ENCODE measurements at places on chromosomes 1 and 21.

GRCh38 chr21:42552407-42553336 lies 39.0 kb downstream of the SLC37A1 start:
- no peak for DNase-seq

DNA sequence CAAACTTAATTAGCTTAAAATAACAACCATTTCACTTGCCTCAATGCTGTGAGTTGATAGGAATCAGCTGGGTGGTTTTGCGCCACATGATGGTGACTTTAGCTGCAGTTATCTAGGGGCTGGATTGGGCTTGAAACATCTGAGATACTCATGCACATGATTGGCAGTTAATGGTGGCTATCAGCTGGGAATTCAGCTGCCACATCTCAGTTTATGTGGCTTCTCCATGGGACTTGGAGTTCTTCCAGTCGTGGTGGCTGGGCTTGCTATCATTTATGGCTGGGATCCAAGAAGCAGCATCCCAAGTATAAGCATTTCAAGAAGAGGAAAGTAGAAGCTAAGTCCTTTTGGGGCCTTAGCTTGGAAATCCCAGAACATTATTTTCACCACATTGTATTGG lies 36.4 kb downstream of the PDC start:
- DNase-seq: no peak

GRCh38 chr1:145922266-145922665 lies 3.7 kb upstream of the PEX11B start:
- no peak for DNase-seq

GRCh38 chr1:234870020-234870981 lies 258.3 kb downstream of the TOMM20 start:
- DNase-seq: no peak

GRCh38 chr1:175434283-175434860 lies 241.8 kb upstream of the KIAA0040 start:
- DNase-seq: no peak

DNA sequence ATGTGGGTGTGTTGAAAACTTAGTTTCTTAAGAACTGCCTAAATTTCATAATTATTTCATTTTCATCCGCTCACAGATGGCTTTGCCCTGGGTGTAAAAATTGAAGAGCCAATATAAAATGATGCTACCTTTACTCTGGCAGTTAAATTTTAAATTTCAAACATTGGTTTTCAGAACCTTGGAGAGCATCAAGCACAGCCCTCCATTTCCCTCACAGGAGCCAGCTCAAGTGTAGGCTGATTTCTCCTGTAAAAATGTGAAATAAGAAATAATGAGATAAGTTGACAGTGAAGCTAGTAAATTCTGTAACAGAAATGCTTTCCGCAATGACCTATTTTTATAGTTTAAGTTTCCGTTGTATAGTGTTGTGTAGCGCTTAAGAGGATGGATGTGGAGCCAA lies 53.9 kb upstream of the AKT3 start:
- no peak for DNase-seq

GRCh38 chr1:228340686-228341449 lies 65.8 kb downstream of the TRIM11 start:
- no peak for DNase-seq

DNA sequence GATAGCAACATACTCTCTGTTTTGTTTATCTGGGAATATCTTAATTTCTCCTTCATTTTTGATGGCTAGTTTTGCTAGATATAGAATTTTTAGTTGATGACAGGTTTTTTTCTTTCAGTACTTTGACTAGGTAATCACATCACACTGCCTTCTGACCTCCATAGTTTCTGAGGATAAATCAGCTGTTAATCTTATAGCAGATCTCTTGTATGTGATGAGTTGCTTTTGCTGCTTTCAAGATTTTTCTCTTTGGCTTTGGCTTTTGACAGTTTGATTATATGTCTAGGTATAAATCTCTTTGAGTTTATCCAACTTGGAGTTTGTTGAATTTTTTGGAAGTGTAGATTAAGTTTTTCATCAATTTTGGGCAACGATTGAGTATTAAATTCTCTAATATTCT lies 142.6 kb downstream of the ZNF644 start:
- no peak for DNase-seq

DNA sequence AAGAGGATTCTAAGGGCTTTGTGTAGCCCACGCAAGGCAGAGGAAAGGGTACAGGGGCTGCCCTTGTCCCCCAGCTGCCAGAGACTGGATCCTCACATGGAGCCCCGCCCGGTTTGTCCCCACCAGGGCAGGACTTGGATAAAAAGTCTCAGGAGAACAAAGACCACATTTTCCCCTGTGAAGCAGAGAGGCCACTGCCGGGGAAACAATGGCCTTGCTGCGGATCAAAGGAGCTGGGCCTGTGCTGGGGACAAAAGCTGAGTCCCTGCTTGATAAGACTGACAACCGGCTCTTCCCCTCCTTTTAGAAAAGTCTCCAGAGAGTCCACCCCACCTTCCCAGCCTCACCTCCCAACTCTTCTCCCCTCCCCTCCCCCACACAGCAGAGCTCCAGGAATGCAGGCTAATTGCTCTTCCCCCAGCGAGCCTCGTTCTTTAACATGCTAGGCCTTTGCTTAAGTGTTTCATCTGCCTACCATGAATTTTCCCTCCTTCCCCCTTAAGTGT lies 142.4 kb downstream of the PLPP3 start:
- no peak for DNase-seq

GRCh38 chr1:89692601-89693521 lies 59.9 kb downstream of the LRRC8C start:
- no peak for DNase-seq

DNA sequence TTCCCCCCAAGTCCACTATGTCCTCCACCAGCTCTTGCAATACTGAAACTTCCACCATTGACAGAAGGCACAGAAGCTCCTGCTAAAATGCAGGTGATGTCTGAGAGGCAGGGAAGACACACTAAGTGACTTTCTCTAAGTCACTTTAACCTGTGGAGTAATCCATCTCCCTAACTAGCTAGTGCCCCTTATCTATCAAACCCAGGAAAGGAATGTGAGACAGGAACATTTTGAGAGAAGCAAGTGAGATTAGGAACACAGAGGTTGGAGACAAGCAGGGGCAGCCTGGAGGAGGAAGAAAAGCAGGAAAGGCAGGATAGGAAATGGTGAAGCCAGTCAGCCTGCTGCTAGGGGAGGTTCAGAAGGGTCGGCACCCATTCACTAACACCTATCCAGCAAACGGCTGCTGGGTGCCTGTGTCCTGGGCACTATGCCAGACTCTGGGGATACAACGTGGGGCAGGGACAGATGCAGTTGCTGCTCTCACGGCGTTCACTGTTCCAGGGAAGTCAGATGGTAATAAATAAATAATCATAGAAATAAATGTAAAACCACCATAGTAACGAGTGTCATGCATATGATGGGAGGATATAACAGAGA lies 7.0 kb downstream of the GPA33 start:
- peak; percentile 17 for DNase-seq

- DNase-seq: no peak
Measured at GRCh38 chr21:32733990-32734613, 6.3 kb upstream of the SYNJ1 start.

GRCh38 chr1:153774780-153775457 lies at the start of gene SLC27A3:
Gene SLC27A3 (plus strand): TSS chr1:153775407. CDS start chr1:153775498, 91 bp downstream.
- DNase-seq: peak; percentile 36

DNA sequence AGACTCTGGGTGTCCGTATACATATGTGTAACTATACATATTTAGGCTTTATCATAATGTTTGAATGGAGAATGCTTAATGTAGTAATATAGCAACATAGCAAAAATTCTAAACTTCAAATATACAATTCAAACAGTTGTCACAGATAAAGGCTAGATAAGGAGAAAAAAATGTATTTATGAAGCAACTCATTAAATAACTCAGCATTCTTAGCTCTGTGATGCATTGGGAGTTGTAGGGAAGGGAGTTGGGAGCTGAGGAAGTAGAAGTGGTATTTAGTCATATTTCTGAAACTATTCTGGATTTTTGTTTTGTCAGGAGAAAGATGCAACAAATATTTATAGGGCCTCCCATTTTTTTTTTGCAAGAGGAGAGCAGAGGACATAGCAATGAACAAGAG lies 197.8 kb downstream of the PBX1 start:
- DNase-seq: no peak

DNA sequence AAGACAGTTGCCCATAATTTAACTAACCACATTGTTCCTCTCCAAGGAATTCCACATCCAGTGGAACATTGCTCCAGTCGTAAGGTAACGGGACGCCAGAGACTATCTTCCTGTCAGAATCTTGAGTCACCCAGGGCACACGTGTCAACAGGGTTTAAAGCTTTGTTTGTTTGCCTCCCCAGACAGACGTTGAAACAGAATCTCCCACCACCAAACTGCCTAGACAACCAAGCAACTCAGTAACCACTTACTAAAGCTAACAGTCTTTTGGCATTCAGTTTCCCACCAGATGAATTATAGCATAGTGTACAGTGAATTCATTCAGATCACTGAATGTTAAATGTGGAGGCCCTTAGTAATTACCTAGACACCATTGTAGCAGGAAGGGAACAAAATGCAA lies 439.5 kb downstream of the PLPP3 start:
- DNase-seq: no peak

- DNase-seq: no peak
Measured at GRCh38 chr21:41659791-41660560, 106.9 kb downstream of the RIPK4 start.

DNA sequence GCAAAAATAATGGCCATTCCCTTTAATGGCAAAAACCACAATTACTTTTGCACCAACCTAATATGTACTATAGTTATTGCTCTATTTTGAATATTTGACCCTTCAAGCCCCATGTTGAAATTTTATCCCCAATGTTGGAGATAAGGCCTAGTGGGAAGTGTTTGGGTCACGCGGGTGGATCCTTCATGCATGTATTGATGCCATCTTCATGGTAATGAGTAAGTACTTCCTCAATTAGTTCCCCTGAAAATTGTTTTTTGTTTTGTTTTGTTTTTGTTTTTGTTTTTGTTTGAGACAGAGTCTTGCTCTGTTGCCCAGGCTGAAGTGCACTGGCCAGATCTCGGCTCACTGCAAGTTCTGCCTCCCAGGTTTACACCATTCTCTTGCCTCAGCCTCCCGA lies 9.8 kb upstream of the USP25 start:
- DNase-seq: no peak

- no peak for DNase-seq
Measured at GRCh38 chr1:151373196-151373595, 691 bp upstream of the SELENBP1 start.

DNA sequence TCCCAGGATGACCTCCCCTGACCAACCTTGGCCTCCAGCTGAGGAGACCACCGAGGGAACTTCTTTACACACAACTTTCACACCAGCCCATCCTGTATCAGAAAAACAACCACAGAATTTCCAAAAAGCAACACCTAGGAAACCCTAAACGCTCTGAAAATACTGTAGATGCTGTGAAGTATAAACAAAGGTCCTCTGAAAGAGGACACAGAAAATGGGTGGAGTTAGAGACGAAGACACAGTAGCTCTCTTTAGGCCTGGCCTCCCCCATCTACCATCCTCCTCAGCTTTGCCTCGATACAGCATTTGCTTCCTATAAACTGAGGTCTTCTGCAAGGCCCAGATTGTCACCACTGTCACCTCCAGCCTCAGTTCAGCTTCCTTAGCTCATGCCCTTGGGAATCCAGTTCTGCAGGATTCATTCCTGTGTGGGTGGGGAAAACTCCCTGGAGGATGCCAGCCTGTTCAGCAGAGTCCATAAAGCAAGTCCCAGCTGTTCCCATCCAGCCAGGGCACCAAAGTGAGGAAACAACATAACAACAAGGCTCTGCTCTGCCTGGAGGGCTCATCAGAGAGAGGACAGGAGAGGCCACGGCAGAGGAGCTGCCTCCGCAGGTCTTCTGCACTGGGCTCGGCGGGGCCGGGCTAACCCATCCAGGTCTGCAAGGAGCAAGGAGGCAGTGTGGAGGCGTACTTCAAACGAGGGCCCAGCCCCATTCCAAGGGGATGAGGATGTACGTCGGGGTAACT lies 15.0 kb downstream of the PIK3C2B start:
- no peak for DNase-seq

DNA sequence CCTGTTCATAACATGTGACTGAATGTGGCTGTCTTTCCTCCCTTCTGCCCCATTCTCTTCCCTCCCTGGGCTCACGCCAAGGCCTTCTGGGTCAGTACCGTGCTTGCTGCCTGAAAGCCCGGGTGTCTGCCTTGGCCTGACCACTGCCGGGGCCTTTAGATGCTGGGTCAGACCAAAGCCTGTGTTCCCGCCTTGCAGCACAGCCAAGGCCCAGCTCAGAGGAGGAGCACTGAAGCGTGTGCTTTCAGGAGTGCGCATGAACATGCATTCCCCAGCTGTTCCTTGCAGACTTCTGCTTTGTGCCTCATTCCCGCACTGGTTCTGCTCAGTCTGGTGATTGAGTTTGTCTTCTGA lies 27.0 kb upstream of the SARS1 start:
- DNase-seq: no peak

GRCh38 chr1:64223329-64224151 lies 20.1 kb downstream of the UBE2U start:
- no peak for DNase-seq

DNA sequence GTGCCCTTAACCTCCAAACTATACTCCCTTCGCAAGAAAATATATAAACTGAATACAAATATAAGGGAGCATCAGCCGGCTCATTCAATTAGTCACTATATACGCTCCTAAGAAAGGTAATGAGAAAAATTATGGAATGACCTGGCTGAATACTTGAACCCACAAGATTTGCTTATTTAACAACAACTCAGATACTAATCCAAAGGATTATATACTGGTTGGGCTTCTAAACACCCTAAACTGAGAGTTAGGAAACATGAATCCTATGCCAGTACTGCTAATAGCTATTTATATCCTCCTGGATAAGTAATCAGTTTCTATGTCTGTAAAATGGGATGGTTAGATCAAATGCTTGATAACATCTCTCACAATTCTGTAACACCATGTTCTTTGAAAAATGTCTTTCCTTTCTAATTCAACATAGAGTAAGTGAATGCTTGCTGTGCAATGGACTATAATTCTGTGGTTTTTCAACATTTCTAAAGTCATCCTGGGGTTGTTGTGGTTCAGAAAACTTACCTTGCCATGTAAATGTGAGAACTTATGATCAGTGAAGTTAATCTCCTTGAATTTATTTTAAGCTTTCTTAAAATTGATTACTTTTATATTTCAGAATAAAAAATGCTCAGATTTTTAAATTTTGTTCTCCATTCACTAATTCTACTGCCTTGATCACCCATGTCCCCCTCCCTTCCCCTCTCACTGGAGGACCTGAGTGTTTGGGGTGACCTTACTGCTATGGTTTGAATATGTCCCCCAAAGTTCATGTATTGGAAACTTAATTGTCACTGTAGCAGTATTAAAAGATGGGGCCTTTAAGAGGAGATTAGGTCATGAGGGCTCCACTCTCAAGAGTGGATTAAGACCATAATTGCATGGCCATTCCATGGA lies 14.5 kb downstream of the DUSP10 start:
- no peak for DNase-seq

- no peak for DNase-seq
Measured at GRCh38 chr1:60386249-60386648, 312.7 kb upstream of the C1orf87 start.

- no peak for DNase-seq
Measured at GRCh38 chr1:38803647-38804046, 55.9 kb downstream of the RRAGC start.

DNA sequence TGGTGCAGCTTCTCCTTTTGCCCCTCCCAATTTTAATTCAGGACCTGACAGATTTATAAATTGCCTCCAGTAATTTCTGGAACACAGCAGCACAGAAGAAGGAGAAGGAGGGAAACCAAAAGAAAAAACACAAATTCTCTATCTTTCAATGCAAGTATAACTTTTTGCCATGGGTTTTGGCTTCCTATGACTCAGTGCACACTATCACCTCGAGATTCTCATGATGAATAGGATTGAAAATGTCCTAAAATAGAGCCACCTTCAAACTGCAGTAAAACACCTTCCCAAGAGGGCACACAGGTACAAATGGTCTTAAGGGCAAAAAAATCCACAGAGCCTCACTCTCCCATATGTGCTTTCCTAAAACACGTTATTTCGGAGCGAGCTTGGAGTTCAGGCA lies 113.6 kb downstream of the HLCS start:
- DNase-seq: no peak
